ENCODE measurements at places on chromosomes 16 and 17.

GRCh38 chr16:9105189-9105588, 13.7 kb downstream of the HAPSTR1 start:
- no peak for DNase-seq

- no peak for DNase-seq
Observed at GRCh38 chr16:48330189-48330840, 54.9 kb downstream of the SIAH1 start.

- no peak for DNase-seq
Observed at GRCh38 chr17:2899906-2900305, 103.7 kb downstream of the RAP1GAP2 start.

- no peak for DNase-seq
Observed at GRCh38 chr17:44221862-44222111, 2.3 kb upstream of the UBTF start.

- no peak for DNase-seq
Observed at GRCh38 chr17:62675260-62675659, 47.8 kb downstream of the MRC2 start.

GRCh38 chr16:13492046-13492445, 427.9 kb upstream of the ERCC4 start:
- no peak for DNase-seq

GRCh38 chr17:18226284-18226945, 980 bp downstream of the LLGL1 start:
- no peak for DNase-seq

DNA sequence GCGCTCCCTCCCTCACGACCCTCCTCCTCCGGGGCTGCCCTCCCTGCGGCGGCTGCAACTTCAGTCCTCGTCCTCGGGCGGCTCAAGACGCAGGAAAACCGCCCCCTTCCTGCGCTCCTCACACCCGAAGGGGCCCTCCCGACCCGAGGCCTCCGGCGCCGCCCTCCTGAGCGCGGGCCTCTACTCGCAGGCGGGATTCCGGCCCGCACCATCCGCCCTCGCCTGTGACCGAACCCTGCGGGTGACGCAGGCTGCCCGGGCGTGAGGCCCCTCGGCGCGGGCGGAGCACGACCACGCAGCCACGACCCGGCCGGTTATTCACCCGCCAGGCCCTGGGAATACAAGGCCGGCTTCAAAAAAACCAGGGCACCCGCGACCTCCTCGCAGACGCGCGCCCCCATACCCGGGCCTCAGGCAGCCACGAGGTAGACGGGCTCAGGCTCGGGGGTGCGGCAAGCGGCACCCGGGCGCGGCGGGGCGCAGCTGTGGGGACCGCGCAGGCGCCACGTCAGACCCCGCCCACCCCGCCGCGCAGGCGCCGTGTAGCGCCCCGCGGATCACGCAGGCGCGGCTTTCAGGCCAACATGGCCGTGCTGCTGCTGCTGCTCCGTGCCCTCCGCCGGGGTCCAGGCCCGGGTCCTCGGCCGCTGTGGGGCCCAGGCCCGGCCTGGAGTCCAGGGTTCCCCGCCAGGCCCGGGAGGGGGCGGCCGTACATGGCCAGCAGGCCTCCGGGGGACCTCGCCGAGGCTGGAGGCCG, at the start of gene SPG7:
TSS of gene SPG7 (plus strand) at position 570 of the 757 bp plus-strand sequence. CDS start at position 585, 15 bp downstream.
- DNase-seq = peak; percentile 84

DNA sequence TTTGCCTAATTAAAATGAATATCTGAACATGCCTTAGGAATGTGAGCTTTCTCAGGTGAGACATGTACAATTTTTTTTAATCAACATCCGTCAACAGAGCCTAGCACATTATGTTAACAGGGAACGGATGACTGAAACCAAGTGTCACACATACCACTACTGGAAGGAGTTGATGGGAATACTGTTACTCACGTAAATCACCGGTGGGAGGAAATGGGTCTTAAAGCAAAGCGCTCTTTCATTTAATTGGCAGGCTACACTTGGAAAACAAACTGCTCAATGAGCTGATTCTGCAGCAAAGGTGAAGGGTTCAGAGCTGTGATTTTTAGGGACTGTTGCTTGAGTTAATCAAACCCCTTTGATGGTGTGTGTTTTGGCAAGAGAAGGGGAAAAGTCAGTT, 4.8 kb downstream of the CPPED1 start:
- no peak for DNase-seq

- DNase-seq = no peak
Observed at GRCh38 chr17:63042256-63042812, 76.3 kb downstream of the TANC2 start.
